ENCODE measurements at places on chromosomes 3 and 15.

DNA sequence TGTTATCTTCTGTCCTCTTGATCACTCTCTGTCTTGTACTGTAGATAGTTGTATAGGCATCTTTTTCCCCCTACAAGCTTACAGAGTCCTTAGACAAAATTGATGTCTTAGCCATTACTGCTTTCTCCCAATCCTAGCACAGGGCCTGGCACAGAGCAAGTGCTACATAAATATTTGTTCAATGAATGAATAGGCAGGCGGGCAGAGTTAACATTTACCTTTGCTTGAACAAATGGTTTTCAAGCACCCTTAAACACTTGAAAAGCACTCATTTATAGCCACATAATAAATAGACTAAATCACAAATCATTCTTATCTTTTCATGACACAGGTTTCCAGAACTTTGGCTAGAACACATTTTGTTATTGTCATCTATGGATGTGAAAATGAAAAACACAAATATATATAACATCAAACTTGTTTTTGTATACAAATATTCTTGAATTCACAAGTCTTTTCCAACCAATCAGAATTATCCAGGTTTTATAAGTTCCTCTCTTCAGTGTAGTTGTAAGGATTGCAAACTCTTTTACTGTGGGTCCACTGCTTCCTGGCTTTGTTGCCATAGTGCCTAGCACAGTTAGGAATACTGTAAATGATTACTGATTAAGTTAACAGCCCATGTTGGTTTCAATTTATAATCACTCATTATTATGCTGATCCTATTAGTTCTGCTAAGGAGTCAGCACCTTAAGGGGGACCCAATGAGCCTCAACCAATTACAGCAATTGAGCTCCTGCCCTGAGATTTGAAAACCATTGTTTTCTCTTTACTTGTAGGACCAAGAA is 61.9 kb downstream of the ISL2 start:
- DNase-seq: no peak

DNA sequence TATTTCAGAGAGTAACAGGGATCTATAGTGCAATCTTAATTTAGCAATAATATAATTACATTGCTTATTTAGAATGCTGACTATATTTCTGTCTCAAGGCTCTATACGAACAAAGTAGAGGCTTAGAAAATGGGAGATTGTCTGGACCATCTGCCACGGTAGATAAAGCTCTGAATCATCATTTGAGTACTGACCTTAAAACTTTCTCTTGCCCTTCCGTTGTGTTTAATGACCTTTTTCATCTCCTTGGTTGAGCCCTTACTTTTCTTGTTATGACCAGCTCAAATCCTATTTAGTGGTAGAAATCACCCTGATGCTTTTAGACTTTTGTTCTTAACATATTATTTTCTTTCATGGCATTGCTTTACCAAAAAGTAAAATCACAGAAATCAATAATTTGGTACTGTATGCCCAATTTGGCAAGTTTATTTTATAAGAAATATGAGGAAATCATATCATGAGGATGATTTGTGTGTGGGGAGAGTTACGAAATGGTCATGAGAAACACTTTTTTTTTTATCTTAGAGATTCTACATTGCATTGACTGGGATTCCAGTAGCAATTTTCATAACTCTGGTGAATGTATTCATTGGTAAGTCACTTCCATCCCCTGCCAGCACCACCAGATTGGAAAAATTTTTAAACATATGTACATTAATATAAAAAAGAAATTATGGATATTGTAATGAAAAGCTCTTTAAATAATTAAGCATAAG is 11.0 kb downstream of the NDUFB5 start:
- DNase-seq: no peak

DNA sequence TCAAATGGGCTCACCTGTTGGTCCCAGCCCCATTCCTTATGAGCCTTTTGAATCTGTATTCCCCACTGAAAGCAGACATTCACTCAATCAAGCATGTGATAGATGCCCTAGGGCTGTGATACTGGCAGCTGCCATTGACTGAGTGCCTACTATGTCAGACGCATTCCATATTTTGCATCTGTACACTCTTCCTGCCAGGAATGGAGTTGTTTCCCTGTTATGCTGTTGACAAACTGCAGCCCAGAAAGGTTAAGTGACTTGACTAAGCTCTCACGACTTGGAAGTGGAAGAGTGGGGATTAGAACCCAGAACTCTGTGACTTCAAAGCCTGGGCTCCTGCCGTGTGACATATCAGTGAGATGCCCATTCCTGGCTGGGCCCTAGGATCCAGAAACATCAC is 211.4 kb downstream of the RPLP1 start:
- no peak for DNase-seq

DNA sequence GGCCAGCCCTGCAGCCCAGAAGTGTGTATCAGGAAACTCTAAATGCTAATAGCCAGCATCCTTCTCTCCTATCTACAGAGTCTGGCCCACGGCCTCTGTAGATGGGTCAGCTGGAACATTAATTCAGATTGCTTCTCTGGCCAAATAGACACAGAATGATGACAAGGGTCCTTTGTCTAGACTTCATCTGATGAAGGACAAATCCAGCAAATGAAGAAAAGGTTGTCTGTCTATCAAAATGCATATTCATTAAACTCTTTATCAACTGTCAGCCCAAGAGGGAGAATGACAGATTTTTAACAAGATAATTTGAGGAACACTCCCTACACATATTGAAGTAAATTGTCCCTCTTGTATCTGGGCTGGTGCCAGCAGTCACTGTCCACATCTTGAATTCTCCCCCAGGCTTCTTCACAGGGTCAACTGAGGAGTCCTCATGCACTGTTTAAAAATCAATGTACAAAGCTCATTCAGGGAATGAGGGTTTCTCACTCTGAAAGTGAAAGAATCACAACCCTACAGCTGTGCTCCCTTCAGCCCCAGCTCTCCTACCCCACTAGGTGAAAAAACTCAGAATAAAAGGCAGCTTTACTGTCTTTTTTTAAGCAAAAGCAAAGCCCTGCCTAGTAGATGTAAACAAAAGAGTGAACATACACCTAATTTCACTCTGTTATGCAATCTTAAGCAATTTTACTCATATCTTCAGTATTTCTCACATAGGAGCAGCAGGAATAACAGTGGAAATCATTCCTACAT is 507.7 kb downstream of the IGSF11 start:
- no peak for DNase-seq

DNA sequence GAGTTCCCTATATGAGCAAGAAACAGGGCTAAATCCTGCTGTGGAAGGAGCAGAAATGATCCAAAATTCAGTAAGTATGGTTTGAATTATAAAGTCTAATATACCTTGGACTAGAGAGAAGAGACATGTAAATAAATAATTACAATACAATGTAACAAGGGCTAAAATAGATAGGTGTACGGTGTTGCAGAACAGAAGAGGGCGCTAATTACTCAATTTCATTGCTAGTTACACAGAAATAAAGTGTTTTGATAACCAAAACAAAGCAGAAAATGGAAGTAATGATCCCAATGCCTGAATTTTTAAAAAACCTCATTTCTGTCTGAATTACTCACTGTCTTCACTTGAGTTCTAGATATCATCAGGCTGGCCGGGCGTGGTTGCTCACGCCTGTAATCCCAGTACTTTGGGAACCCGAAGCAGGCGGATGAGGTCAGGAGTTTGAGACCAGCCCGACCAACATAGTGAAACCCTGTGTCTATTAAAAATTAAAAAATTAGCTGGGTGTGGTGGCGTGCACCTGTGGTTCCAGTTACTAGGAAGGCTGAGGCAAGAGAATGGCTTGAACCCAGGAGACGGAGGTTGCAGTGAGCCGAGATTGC is 8.3 kb upstream of the PLCH1 start:
- DNase-seq: no peak

DNA sequence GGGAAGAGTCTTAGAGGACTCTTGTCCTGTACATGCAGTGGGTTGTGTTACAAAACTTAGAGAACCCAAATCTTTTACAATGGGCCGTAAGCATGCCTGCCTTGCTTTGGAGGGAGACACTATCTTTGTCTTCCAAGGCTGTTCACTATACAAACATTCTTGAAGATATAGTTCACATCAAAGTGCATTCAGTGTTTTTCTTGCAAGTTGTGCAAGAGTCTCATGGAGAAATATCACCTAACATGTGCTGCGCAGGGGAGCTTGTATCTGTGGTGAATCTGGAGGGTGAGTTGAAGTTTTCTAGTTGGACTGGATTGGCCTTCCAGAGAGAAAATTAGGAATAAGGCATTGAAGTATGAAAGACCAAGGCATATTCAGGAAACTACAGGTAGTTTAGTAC is 7.8 kb upstream of the PRTG start:
- no peak for DNase-seq

- no peak for DNase-seq
Measured at GRCh38 chr3:141981084-141981483, 104.6 kb downstream of the ATP1B3 start.

GRCh38 chr3:148280623-148281242 is 417.0 kb upstream of the AGTR1 start:
- no peak for DNase-seq

GRCh38 chr3:48951764-48952163 is 33.1 kb downstream of the ARIH2 start:
- no peak for DNase-seq

DNA sequence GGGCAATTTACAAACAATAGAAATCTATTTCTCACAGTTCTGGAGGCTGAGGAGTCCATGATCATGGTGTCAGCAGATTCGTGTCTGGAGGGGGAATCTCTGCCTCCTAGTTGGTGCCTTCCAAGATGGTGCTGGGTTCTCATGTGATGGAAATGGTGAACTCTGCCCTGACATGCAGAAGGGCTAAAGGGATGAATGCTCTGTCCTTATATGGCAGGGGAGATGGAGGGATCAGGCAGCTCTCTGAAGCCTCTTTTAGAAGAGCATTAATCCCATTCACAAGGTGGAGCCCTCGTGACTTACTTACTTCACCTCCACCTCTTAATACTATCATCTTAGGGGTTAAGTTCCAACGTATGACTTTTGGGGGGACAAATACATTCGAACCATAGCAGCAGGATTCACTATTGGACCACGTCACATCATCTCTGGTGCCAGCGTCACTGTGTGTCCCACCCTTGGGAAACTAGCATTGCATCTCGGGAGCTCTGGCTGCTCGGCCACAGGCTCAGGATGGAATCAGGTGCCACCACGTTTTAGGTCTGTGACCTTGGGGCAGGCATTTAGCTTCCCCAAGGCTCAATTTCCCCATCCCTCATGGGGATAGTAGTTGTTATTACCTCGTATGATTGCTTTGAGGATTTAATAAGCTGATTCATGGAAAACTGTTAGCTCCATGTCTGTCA is 53.0 kb downstream of the SV2B start:
- no peak for DNase-seq

DNA sequence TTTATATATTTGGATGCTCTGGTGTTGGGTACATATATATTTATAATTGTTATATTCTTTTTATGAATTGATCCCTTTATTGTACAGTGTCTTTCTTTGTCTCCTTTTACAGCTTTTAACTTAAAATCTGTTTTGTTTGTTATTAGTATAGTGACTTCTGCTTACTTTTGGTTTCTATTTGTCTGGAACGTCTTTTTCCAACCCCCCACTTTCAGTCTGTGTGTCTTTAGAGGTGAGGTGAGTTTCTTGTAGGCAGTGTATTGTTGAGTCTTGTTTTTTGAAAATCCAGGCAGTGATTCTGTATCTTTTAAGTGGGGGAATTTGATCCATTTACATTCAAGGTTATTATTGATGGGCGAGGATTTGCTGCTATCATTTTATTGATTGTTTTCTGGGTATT is 62.0 kb downstream of the AP4E1 start:
- DNase-seq: no peak
